ENCODE measurements at places on chromosomes 7 and 10.

DNA sequence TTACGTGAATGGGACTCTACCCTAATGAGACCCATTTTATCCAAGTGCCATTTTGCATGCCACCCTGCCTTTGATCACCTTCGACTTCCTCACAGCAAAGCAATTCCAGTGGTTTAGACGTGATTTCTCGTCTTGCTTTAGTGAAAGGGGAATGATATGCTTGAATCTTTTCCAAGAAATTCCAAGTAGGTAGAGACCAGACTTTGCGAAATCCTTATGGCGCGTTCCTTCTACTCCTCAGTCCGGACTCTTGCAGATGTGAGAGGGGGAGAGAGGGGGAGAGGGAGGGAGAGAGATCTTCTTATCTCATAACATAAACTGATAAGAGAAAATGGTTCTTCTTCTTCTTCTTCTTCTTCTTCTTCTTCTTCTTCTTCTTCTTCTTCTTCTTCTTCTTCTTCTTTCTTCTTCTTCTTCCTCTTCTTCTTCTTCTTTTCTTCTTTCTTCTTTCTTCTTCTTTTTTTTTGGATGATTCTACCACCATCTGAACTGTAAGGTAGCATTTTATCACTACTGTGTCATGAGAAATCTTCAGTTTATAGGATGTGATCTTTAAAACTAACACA, 883 bp downstream of the SPAG6 start:
- no peaks in the 10 kb centered on the region for H3K36me3 ChIP-seq
- peak overlapping the region; percentile 18 for H3K4me3 ChIP-seq
- peaks cover 14% of the 10 kb centered on the region for H3K4me1 ChIP-seq
- no peak for DNase-seq
- peaks cover 66% of the 10 kb centered on the region for H3K27me3 ChIP-seq

GRCh38 chr10:93384006-93384405, 98.1 kb downstream of the MYOF start:
- DNase-seq: no peak
- peaks cover 65% of the 10 kb centered on the region for H3K36me3 ChIP-seq
- H3K4me1 ChIP-seq: peaks cover 50% of the 10 kb centered on the region
- no peaks in the 10 kb centered on the region for H3K27me3 ChIP-seq

DNA sequence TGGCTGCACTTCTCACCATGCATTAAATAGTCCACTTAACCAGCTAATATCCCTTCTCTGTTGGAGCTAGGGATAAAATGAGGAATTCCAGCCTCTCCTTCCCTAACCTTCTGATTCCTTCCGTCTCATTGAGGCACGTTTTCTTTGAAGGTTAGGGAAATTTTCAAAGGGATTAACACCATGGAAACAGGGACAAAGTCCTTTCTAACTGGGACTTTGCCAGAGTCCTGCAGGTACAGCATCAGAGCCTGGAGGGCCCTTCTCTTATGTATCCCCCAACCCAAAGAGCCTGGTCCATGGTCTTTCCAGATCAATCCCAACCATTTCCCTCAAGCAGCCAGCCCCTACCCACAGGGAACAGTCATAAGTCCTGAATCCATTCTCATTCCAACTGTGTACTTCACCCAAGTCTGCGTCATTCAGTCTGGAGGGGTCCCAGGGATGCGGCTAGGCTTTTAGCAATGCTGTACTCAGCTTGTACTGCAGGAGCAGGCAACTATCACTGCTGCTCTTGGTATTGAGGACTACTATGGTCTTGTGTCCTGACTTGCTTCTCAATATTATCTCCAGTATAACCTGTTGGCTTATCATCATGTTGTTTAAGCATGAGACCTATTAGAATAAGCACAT, 34.6 kb upstream of the CROT start:
- no peaks in the 10 kb centered on the region for H3K36me3 ChIP-seq
- peaks cover 11% of the 10 kb centered on the region for H3K27me3 ChIP-seq
- no peak overlapping the region for H3K4me3 ChIP-seq
- H3K27ac ChIP-seq: no peak overlapping the region

DNA sequence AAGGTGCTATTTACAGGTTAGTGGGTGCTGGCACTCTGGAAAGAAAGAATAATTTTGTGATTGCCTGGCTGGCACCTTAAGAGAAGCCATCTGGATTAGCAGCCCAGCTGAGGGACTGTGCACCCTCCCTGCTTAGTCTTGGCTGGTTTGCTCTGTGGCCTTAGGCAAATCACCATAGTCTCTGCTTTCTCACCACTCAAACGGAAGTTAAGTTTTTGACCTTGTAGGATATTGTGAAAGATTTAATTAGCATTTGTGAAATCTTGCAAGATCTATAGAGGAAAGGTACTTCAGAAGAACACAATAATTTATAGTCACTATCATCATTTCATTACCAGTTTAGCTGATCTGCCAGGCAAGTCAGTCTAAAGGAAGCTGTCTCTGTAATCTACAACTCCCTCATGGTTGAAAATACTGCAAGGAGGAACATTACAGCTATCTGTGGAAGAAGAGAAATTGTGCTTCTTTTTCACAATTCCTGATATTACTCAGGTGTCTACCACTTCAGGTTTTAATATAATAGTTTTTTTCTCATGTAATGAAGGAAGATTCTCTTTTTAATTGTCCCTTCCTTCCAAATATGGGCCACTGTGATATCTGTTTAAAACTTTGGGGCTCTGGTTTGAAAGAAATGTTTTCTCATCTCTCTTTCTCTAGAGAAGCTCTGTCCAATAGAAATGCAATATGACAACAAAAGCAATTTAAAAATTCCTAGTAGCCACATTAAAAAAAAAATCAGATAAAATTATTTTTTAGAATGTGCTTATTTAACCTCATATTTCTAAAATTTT, 219.6 kb downstream of the PTEN start:
- H3K36me3 ChIP-seq: no peaks in the 10 kb centered on the region
- H3K4me3 ChIP-seq: no peak overlapping the region
- no peaks in the 10 kb centered on the region for H3K27me3 ChIP-seq
- no peak overlapping the region for H3K27ac ChIP-seq
- peaks cover 4% of the 10 kb centered on the region for H3K4me1 ChIP-seq

GRCh38 chr10:89627830-89628229, 17.2 kb downstream of the PANK1 start:
- H3K27me3 ChIP-seq: no peaks in the 10 kb centered on the region
- no peaks in the 10 kb centered on the region for H3K4me1 ChIP-seq
- DNase-seq: no peak
- no peaks in the 10 kb centered on the region for H3K36me3 ChIP-seq

DNA sequence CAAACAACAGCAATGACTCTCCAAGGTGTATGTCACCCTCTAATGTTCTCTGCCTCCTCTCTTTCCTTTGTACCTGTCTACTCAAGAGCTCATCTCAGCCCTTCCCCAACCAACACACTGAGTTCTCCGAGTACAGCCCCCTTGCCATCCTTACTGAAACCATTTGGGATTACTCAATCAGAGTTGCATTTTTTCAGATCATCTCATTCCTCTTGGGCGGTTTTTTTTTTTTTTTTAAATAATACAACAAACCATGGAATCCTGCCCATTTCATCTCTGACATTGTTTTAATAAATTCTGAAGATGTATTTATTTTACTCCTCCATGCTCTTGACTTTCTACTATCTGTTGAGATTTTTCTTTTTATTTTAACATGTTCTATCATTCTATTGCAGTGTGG, 4.2 kb upstream of the CREB3L2 start:
- peaks cover 6% of the 10 kb centered on the region for H3K27me3 ChIP-seq
- H3K27ac ChIP-seq: no peak overlapping the region
- peaks cover 8% of the 10 kb centered on the region for H3K36me3 ChIP-seq

- no peaks in the 10 kb centered on the region for H3K27me3 ChIP-seq
- H3K27ac ChIP-seq: no peak overlapping the region
- no peaks in the 10 kb centered on the region for H3K36me3 ChIP-seq
These were observed 512.2 kb downstream of the SORCS1 start for GRCh38 chr10:106652279-106652678.

GRCh38 chr7:30561389-30561788, 33.3 kb upstream of the GARS1 start:
- no peak for DNase-seq
- no peak overlapping the region for H3K27ac ChIP-seq
- H3K4me3 ChIP-seq: no peak overlapping the region
- H3K36me3 ChIP-seq: peaks cover 27% of the 10 kb centered on the region
- H3K27me3 ChIP-seq: no peaks in the 10 kb centered on the region
- H3K4me1 ChIP-seq: peaks cover 2% of the 10 kb centered on the region

DNA sequence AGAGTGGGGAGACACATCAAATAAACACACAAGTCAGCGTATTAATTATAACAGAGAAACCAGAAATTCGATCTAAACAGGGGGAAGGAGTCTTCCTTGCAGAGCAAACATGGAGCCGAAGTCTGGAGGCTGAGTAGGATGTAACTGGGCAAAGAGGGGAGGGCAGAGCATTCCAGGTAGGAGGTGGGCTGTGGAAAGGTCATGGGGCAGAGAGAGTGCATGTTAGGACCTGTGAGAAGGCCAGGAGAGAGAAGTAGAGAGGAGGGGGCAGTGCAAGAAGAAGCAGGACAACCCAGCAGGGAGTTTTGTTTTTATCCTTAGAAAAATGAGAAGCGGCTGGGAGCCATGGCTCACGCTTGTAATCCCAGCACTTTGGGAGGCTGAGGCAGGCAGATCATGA, 130.8 kb upstream of the GPR26 start:
- no peak overlapping the region for H3K27ac ChIP-seq
- no peaks in the 10 kb centered on the region for H3K36me3 ChIP-seq
- H3K4me3 ChIP-seq: no peak overlapping the region
- H3K4me1 ChIP-seq: no peaks in the 10 kb centered on the region

GRCh38 chr7:2484868-2485267, 8.7 kb upstream of the GRIFIN start:
- DNase-seq: no peak
- H3K4me3 ChIP-seq: no peak overlapping the region
- H3K27me3 ChIP-seq: no peaks in the 10 kb centered on the region

DNA sequence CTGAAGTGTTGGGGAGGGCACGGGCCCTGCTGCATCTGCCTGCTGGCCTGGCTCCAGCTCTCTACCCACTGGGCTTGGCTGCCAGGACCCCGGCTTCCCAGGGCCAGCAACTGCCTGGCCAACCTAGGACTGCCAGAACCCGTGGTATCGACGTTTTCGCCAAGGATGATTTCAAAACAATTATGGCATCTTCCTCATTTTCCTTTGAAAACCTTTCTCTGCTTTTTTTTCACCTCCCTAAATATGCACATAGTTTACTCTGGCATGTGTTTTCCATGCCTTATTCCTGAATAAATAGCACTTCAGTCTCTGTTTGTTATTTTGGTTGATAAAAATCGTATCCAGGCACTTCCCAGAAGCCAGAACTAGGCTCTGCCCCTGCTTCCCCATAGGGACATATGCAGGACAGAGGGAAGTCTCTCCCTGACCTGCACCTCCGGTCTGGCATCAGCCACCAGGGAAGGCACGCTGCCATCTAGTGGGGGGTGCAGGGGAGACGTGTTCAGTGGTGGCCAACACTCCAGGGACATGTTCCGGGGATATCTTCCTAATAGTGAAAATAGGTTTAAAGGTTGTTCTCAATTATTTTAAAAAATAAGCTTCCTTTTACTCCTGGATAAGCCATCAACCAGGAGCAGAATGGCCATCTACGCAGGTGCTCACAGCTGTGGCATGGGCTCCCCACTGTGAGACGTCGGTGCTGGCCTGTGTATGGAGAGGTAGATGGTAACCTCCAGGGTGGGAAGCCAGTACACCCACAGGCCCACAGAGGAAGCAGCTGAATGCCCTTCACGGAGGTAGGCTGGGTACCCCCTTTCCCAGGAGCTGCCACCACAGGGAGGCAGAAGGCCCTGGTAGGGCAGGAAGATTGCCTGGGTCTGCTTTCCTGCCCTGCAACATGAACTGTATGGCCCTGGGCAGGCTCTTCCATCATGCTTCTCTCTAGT, 30.7 kb upstream of the ANTXRL start:
- H3K4me3 ChIP-seq: no peak overlapping the region
- peak; percentile 68 for DNase-seq
- H3K27ac ChIP-seq: peak overlapping the region; percentile 58
- peaks cover 14% of the 10 kb centered on the region for H3K36me3 ChIP-seq
- peaks cover 33% of the 10 kb centered on the region for H3K4me1 ChIP-seq
- no peaks in the 10 kb centered on the region for H3K27me3 ChIP-seq

DNA sequence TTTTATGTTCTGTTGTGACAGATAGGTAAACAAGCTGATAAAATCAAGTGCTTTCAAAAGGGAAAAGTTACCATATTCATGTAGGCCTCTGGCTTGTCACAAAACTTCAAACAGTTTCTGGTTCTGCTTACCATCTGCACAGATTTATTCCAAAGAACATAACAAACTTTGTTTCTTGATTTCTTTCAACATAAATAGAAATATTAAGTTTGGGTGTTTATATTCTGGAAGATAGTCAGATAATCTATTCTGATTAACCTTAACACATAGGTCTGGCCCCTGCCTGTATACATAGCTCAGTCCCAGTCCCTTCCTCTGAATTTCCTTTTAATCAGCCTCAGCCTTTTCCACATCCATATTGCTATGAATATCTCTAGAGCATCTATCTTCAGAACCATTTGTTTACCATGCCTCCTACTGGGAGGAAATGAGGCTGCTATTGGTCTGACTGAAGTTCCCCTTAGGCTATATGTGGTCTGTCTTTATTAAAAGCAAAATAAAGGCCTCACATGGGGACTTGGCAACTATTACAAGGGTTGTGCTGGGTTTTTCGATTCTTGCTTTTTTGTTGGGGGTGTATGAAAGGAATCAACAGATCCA, 319.0 kb downstream of the HPSE2 start:
- no peaks in the 10 kb centered on the region for H3K4me1 ChIP-seq
- H3K27ac ChIP-seq: no peak overlapping the region
- DNase-seq: no peak
- no peaks in the 10 kb centered on the region for H3K36me3 ChIP-seq
- H3K27me3 ChIP-seq: no peaks in the 10 kb centered on the region

DNA sequence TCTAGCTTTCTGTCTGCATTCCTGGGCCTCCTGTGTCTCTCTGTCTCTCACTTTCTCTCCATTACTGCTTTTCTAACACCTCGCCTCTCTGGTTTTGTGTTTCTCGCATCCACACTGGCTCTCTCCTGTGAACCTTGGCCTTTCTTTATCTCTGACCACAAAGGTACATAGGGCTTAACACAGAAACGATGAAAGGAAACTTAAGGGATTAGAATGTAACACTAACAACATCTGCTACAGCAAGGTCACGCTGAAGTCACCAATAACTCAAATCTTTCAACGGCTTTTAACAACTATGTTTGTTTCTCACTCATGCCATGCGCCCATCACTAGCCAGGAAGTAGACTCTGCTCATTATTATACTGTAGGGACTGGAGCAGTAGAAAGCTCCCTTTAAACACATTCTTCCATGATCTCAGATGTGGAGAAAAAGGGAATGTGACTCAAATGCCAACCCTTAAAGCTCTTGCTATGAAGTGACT, 9.3 kb upstream of the OR6V1 start:
- H3K36me3 ChIP-seq: no peaks in the 10 kb centered on the region
- no peaks in the 10 kb centered on the region for H3K4me1 ChIP-seq
- no peak overlapping the region for H3K27ac ChIP-seq

DNA sequence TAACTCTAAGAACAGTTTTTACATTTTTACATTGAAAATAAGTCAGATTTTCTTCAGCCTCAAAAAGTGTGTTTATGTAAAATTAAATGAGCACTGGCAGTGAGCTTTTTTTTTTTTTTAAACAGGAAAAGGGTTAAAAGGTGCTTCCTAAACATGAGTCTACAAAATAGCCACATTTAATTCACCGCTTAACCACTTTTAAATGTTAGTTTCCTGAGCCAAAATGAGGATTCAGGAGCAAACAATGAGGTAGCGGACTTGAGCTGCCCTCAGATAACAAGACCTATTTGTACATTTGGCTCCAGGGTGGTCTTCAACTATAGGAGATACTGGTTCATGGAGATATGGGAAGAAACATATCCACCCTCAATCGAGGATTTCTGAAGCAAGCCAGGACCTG, 22.8 kb downstream of the AKR1C3 start:
- no peak overlapping the region for H3K4me3 ChIP-seq
- no peaks in the 10 kb centered on the region for H3K27me3 ChIP-seq
- H3K27ac ChIP-seq: no peak overlapping the region
- H3K36me3 ChIP-seq: no peaks in the 10 kb centered on the region

GRCh38 chr10:31393844-31394243, 74.8 kb downstream of the ZEB1 start:
- H3K27me3 ChIP-seq: no peaks in the 10 kb centered on the region
- peaks cover 53% of the 10 kb centered on the region for H3K4me1 ChIP-seq
- no peak overlapping the region for H3K27ac ChIP-seq
- H3K36me3 ChIP-seq: peaks cover 40% of the 10 kb centered on the region

All from activated T-cell treated with anti-CD3 and anti-CD28 coated beads, Interleukin-2, amount 50 U/mL, for 24 hours (primary cell).